A673 (cell line): ENCODE measurements at places on chromosomes 12 and 14. TPM values are rescaled to one million over a fixed set of nuclear protein-coding genes. Genes with fewer than 3 reads are reported as not detected.

DNA sequence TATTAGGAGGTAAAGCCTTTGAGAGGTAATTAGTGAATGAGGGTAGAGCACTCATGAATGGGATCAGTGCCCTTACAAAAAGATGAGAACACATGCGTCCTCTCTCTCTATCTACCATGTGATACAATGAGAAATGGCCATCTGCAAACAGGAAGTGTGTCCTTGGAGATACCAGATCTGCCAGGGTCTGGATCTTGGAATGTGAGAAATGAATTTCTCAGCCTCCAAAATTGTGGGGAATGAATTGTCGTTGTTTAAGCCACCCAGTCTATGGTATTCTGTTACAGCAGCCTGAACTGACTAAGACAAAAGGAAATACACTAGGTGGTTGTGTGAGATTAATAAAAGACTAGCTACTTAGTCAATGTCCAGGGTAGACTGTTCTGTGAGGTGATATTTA lies 366.6 kb downstream of the NELL2 start:
- H3K4me1 ChIP-seq = peaks cover 56% of the 10 kb centered on the region
- peaks cover 16% of the 10 kb centered on the region for H3K36me3 ChIP-seq
- H3K27me3 ChIP-seq = no peaks in the 10 kb centered on the region
- DNase-seq = peak; percentile 42

- H3K36me3 ChIP-seq = no peaks in the 10 kb centered on the region
- no peak overlapping the region for H3K4me3 ChIP-seq
- peaks cover 29% of the 10 kb centered on the region for H3K4me1 ChIP-seq
- H3K27me3 ChIP-seq = no peaks in the 10 kb centered on the region
- H3K27ac ChIP-seq = no peak overlapping the region
These were observed 90.8 kb upstream of the PTPRQ start for GRCh38 chr12:80353254-80353653.

- no peak overlapping the region for H3K27ac ChIP-seq
- no peak for DNase-seq
- H3K4me1 ChIP-seq = peaks cover 7% of the 10 kb centered on the region
- H3K36me3 ChIP-seq = no peaks in the 10 kb centered on the region
- H3K4me3 ChIP-seq = no peak overlapping the region
These were observed 244.2 kb upstream of the CLEC14A start for GRCh38 chr14:38500125-38500524.

- DNase-seq = no peak
- H3K36me3 ChIP-seq = peaks cover 4% of the 10 kb centered on the region
- H3K4me3 ChIP-seq = no peak overlapping the region
- H3K4me1 ChIP-seq = no peaks in the 10 kb centered on the region
- H3K27ac ChIP-seq = no peak overlapping the region
These were observed 12.8 kb upstream of the BMAL2 start for GRCh38 chr12:27319848-27320247.

- no peak overlapping the region for H3K4me3 ChIP-seq
- peak; percentile 69 for DNase-seq
- H3K27ac ChIP-seq = no peak overlapping the region
- H3K36me3 ChIP-seq = no peaks in the 10 kb centered on the region
These were observed 50.1 kb downstream of the KLRG1 start for GRCh38 chr12:9039397-9039977.

- no peaks in the 10 kb centered on the region for H3K4me1 ChIP-seq
- H3K27ac ChIP-seq = no peak overlapping the region
- no peak for DNase-seq
- peaks cover 14% of the 10 kb centered on the region for H3K36me3 ChIP-seq
- no peak overlapping the region for H3K4me3 ChIP-seq
These were observed 12.3 kb downstream of the KDM2B start for GRCh38 chr12:121568518-121568917.

DNA sequence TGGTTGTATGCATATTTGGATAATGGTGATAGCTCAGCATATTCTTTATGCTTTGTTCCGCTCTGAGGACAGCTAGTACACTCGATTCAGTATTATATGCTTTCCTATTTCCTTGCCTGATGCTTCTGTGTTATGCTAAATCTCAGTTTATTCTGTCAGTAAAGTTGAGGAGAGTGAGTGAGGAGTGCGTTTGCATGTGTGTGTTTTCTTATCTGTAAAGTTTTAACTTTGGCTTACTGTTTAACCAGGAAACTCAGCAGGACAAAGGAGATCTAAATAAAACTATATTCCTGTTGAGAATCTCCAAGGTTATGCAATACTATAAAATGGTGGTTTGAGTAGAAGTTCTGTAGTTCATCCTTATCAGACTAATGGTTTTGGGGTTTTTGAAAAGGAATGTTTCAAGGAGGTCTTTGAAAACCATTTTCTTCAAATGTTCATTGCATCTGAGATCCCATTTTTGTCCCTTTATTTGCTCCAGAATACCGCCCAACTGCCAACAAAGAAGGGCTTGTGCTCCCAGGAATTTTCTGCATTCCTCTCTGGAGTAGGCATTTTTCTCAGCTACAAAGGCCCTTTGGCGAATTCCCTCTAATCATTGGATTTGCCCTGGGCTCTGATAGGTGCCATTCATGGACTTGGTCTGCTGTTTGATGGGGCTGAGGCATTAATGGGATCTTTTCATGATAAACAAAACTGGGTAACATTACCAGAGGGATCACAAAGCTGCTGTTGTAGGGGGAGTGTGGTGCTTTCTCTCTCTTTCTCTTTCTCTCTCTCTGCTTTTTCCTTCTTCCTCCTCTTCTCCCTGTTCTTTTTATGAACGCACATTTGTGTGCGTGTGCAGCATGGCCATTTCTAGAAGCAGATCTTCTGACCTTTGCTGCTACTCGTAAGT lies 71.7 kb downstream of the HMGA2 start:
- DNase-seq = no peak
- peak overlapping the region; percentile 80 for H3K27ac ChIP-seq
- no peak overlapping the region for H3K4me3 ChIP-seq
- no peaks in the 10 kb centered on the region for H3K27me3 ChIP-seq
- peaks cover 67% of the 10 kb centered on the region for H3K4me1 ChIP-seq

DNA sequence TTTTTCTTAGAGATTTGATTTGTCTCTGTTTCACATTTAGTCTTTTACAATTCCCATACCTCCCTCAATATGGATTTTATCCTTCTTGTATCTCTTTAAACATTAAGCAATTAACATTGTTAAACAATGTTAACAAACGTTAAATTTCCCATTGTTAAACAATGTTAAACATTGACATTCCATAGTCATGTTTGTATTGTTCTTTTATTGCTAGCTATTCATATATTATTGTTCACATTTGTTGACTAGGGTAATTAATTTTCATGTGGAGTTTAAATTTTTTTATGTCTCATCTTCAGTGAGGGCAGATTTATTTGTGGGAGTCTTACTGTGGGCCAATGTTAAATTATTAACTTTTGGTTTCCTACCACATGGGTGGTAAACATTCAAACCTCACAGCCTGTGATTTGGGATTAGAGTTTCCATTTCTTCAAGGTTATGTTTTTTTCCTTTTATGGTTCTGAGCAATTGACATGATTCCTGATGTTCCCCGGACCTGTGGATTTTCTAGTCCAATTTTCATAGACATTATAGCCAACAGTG lies 294.3 kb downstream of the ALG10B start:
- DNase-seq = no peak
- H3K36me3 ChIP-seq = no peaks in the 10 kb centered on the region
- H3K27me3 ChIP-seq = no peaks in the 10 kb centered on the region
- H3K4me1 ChIP-seq = no peaks in the 10 kb centered on the region
- H3K4me3 ChIP-seq = no peak overlapping the region

GRCh38 chr12:109736552-109737108 lies 23.0 kb downstream of the FAM222A start:
- no peak overlapping the region for H3K4me3 ChIP-seq
- peak; percentile 77 for DNase-seq
- H3K36me3 ChIP-seq = no peaks in the 10 kb centered on the region
- no peaks in the 10 kb centered on the region for H3K27me3 ChIP-seq

DNA sequence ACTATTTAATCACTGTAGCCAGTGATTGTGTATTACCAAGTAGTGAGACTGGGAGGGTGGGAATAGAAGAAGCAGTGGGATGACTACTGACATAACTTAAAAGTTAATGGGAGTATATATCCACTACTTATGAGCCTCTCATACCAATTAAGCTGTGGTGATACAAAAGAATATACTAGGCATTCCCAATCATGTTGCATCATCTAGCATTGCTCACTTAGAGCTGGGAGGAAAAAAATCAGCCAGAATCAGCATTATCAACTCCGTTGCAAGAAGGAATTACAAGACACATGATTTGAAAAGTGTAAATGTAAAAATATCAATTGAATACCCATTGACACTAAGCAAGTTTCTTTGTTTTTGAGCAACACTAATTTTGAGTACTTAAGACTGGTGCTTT lies 745 bp upstream of the PPP1R36 start:
- no peaks in the 10 kb centered on the region for H3K36me3 ChIP-seq
- DNase-seq = no peak
- peaks cover 4% of the 10 kb centered on the region for H3K4me1 ChIP-seq
- H3K27ac ChIP-seq = no peak overlapping the region

DNA sequence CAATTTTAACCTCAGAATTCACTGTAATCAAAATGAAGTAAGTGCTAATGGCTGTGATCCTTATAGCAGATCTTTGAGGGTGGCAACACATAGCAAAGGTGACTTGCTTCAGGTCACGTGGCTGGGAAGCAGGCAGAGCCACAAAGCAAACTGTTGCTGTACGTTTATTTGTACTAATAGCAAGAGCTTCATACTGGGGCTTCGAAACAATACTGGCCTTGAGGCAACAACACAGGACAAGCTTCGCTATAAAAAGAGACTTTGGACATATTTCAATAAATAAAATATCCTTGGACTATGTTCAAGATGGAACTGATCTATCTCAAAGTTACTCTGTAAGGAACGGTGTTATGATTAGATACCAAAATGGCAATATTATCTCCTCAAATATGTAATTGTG lies 44.6 kb downstream of the MSRB3 start:
- no peaks in the 10 kb centered on the region for H3K36me3 ChIP-seq
- H3K4me3 ChIP-seq = no peak overlapping the region
- H3K27ac ChIP-seq = no peak overlapping the region
- H3K27me3 ChIP-seq = no peaks in the 10 kb centered on the region
- H3K4me1 ChIP-seq = peaks cover 19% of the 10 kb centered on the region

DNA sequence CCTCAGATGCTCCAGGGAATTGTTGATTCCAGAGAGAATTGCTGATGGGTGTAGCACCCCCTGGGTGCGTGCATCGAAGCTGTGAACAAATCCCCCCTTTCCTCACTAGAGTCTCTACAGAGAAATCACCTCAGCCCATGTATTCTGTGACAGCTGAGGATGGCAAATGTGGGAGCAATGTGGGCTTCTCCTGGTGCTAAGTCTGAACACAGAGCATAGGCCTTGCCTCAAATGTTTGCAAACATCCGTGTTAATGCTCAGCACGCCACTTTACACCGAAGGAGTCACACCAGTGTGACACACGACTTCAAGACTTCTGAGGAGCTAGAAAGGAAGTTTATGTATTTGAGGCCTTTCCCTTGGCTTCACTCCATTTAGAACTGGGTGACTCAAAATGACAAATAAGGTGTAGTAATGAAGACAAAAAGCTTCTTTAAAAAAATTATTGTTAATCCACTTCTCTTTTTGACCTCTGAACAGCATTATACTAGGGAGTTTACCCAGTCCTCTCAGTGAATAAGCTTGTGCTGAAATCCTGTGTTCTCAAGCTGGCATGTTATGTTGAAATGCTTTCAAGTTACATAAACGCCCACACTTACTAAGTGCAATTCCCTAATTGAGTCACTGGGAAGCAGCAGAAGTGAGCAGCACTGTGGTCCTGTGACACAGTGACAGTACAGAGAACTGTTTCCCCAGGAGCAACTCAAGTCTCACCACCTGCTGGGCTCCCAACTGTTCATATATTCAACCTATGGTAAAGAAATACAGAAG lies 92.9 kb downstream of the FAR2 start:
- H3K27me3 ChIP-seq = no peaks in the 10 kb centered on the region
- H3K4me3 ChIP-seq = no peak overlapping the region
- H3K36me3 ChIP-seq = no peaks in the 10 kb centered on the region
- peak; percentile 83 for DNase-seq
- peaks cover 25% of the 10 kb centered on the region for H3K4me1 ChIP-seq

DNA sequence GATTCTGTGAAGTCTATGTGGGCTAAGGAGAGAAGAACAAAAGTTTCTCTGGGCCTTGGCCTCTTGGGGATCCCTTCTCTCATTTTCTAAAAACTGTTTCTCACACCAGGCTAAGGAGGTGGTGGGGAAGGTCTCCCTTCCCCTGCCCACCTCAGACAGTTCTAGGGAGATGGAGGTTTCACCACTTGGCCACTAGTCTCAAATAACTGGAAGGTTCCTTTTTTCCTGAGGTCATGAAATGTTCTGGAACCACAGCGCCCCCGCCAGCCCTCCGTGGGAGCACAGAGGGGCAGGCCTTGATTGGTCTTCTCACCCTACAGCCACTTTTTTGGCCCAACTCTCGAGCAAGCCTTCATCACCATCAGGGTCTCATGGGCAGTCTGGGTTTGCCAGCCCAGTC lies 12.6 kb downstream of the C12orf43 start:
- no peaks in the 10 kb centered on the region for H3K27me3 ChIP-seq
- no peak for DNase-seq
- H3K36me3 ChIP-seq = peaks cover 27% of the 10 kb centered on the region
- no peak overlapping the region for H3K4me3 ChIP-seq
- H3K27ac ChIP-seq = no peak overlapping the region
- H3K4me1 ChIP-seq = no peaks in the 10 kb centered on the region

- no peak overlapping the region for H3K27ac ChIP-seq
- no peaks in the 10 kb centered on the region for H3K4me1 ChIP-seq
- no peaks in the 10 kb centered on the region for H3K27me3 ChIP-seq
- peaks cover 22% of the 10 kb centered on the region for H3K36me3 ChIP-seq
These were observed 4.7 kb downstream of the LRP1-AS start for GRCh38 chr12:57142727-57143126.

- no peak overlapping the region for H3K4me3 ChIP-seq
- DNase-seq = no peak
- no peak overlapping the region for H3K27ac ChIP-seq
- no peaks in the 10 kb centered on the region for H3K36me3 ChIP-seq
These were observed 151.4 kb upstream of the DAAM1 start for GRCh38 chr14:59037086-59037485.

The PGF gene
- 32.2 and 48.1 TPM in 2 replicates for total RNA-seq

The IL23A gene
- not detected in 2 replicates for total RNA-seq

The ANKS1B gene
- total RNA-seq = 0.99 and 1.1 TPM in 2 replicates

The SENP1 gene
- total RNA-seq = 39.4 and 41.6 TPM in 2 replicates

The CPNE6 gene
- not detected in 2 replicates for total RNA-seq
